ENCODE measurements at places on chromosomes 13 and 19.

GRCh38 chr13:105773863-105774538 lies 761.5 kb downstream of the EFNB2 start:
- DNase-seq, result no peak

DNA sequence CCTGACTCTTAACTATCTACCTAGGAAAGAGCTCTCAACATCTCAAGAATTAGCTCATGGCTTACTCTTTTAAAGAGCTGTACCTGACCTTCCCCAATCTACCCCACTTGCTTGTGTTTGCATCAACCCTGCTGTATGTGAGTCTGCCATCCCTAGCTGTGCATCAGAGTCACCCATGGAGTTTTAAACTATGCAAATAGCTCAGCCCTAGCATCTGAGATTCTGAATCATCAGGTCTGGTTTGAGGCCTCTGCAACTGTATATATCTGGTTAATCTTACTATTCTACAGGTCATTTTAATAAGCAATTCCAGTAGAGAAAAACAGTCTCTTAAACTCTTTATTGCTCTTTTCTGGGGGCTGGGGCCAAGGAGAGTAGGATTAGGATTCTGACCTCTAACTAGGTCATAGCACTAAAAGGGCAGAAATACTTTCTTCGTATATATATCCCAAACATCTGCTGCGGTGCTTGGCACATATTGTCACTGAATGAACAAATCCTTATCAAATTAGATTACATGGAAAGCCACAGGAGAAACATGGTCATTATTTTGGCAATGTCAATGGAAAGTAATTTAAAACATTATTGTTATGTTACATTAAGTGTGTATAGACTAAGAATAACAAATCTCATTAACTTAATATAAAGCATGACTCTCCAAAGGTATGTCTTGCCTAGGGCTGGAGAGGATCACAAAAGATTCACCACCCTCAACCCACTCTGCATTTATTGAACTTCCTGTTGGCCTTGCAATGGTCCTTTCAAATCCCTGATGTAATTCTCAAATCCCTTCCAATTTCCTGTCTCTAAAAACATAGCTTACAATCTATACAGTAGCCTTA lies 232.2 kb downstream of the DACH1 start:
- no peak for DNase-seq

- no peak for DNase-seq
Measured at GRCh38 chr13:25231517-25231916, 55.8 kb downstream of the MTMR6 start.

DNA sequence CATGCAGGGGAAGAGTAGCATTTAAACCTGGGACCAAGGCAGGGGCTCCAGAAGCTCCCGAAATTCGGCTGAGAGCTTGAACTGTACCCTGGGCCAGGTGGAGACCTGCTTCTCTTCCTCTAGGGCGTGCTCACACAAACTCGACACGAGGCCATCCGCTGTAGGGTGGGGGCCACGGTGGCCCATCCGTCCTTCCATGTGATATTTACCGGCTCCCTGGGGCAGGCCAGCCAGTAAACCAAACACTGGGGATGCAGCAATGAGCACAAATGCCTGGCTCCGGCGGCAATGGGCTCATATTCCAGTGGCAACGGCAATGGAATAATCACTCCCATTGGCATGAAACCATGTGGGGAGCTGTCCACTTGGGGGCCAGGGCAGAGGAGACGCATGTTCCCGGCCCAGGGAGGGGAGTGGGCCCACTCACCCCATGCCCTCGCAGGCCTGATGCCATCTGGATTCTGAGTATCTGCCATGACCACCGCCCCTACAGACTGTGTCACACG lies 10.8 kb downstream of the SH3GL1 start:
- no peak for DNase-seq

- no peak for DNase-seq
Measured at GRCh38 chr19:32296694-32297093, 48.7 kb upstream of the ZNF507 start.

DNA sequence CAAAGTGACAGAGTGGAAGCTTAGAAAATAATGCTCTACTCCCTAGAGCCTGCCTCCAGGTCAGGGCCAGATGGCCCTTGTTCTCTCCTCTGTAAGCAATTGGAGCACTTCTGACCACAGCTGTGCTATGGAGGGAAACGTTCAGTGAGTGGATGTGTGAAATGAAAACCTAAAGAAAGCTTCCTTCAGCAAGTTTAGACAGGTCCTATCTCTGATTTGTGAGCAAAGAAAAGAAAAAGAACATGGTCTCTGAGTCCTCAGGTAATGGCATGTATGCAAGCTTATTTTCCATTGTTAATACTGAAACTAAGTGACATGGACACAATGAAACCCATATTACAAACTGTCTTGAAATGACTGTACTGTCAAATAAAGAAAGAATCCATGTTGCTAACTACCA lies 1486.8 kb downstream of the EFNB2 start:
- no peak for DNase-seq

- DNase-seq, result no peak
Measured at GRCh38 chr13:104920091-104920490, 1615.4 kb downstream of the EFNB2 start.

DNA sequence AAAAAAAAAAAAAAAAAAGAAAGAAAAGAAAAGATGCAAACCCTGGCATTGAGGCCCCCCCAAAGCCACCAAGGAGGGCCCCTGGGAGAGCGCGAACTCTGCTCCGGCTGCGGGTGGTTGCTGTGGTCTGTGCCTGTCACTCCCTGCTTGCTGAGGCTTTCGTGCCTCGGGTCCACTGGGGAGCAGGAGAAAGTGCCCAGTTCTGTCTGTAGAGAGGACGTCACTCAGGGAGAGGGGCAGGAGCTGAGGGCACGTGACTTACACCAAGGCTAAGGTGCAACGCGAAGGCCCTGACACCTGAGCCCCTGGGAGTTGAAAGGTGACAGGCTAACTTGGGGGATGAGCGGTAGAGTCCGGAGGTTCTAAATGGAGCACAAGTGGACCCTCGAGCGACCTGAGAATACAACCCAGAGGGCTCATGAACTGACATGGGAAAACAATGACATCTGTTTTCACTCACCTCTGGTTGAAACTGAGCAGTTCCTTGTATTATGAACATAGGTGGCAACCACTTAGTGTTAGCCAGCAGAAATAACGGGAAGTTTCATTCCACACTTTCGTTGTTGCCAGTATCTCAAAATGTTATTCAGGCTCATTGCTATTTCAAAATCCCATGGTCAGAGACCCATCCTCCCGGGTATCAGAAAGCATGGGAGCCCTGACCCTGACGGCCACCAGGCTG lies 69.2 kb upstream of the TM9SF2 start:
- DNase-seq, result no peak

GRCh38 chr19:28314756-28315155 lies 898.2 kb downstream of the UQCRFS1 start:
- DNase-seq, result no peak

GRCh38 chr13:102310691-102311418 lies 91.0 kb downstream of the FGF14 start:
- DNase-seq, result no peak

Data from T-helper 2 cell (primary cell).